Activated CD8-positive, alpha-beta memory T cell treated with anti-CD3 and anti-CD28 coated beads, Interleukin-2, amount 50 U/mL, for 4 hours (primary cell): ENCODE measurements at places on chromosomes 2 and 18.

DNA sequence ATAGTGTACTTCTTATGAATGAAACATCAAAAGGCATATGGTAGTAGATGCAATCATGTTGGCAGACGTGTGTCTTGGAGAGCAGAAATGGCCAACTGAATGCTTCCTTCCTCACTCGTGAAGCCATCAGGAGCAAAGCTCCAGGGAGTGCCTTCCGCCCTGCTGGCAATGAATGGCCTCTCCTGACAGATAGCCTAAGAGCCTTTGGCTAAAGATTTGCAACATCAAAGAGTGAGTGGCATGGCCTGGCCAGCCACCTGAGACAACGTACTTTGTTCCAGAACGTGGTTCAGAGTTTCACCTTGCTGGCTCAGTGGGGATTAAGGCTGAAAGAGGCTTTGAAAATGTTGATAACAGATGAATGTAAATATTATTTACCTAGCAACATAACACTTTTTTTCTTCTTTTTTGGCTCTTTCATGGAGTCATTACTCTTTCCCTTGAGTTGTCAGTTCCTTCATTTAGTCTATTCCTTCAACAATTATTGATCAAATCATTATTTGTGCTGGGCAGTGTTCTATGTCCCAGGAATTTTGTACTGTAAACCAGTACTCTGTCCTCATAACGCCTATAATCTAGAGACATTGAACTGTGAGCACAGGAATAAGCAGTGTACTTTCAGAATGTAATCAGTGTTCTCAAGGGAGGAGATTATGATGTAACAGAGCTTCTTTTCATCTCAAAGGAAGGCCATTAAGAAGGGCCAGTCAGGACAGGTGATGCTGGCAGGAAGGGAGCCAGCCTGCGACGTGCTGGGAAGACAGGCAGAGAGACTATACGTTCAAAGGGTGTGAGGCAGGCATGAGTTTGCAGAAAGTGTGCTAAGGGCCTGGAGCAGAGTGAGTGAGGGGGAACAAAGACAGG is 59.4 kb upstream of the SH3RF3 start:
- no peak for DNase-seq

- DNase-seq = no peak
Observed at GRCh38 chr18:75131381-75132000, 77.4 kb downstream of the PTGR3 start.

DNA sequence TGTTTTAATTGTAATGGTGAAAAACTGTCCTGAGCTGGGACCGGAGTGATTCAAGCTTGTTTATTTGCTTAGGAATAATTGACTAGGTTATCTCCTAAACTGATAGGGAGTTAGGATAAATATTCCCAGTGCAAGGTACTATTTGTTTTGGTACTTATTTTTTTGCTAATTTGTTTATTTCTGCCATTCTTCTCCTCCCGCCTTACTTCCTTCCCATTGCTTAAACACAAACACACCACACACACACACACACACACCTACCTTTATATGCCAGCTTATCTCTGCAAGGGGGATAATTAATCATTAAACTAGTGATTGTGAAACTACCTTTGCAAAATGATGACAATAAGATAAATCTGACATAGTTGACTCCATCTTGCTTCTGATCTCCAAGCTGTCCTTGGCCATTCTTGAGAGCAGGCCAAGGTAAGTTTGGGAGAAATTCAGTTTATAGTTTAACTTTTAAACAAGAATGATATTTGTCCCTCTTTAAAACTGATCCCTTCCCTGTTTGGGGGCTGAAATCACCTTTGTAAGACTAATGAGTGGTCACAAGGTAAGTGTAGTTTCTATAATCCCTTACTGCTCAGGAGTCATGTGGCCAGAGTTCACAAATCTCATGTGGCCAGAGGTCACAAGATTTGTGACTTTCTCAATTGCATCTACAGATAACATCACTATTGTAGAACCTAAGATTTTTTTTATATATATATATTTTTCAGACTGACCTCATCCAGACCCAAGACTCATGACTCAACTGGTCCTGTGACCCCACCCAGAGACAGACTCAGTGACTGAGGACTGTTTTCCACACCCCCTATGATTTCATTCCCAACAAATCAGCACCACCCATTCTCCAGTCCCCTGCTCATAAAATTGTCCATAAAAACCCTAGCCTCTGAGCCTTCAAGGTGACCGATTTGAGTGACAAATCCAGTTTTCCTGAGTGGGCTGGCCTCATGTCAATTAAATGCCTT is 83.1 kb upstream of the LRRTM4 start:
- DNase-seq = no peak

GRCh38 chr2:74957886-74958273 is 563 bp upstream of the POLE4 start:
- DNase-seq = no peak

GRCh38 chr18:23259701-23260681 is 124.7 kb downstream of the CABLES1 start:
- no peak for DNase-seq

DNA sequence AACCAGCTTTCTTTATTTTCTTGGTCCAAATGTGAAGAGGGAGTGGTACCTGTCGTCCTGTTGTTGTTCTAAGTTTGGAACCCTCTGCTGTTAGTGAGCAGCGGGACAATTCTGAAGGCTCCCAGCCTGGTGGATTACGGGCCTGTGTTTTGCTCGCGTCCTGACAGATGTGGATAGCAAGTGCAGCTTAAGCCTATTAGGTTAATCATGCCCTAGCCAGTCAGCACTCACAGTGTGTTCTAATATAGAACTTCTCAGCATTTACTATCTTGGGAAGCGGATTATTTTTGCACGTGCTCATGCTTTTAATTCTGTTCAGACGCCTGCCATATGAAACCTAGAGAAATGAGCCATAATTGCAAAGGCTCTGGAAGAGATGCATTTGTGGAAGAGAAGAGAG is at the start of gene PCARE:
PCARE (minus strand) TSS at position 113 of the 400 bp plus-strand sequence. CDS start 262 bp downstream, outside the sequence.
- no peak for DNase-seq

DNA sequence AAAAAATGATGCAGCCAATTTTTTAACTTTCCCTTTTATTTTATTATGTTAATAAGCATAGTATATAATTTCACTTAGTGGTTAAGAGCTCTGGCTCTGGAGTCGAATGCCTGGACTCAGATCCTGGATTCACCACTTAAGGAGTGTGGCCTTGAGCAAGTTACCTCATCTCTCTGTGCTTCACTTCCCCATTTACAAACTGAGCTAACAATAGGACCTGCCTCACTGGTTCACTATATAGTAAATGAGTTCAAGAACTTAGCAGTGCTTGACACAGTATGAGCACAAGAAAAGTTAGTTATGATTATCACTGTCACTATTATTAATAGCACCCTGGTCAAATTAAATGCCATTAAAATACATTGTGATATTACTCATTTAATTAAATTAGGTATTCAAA is 30.6 kb downstream of the SCN3A start:
- no peak for DNase-seq

- no peak for DNase-seq
Observed at GRCh38 chr2:143481733-143482132, 352.5 kb downstream of the ARHGAP15 start.

GRCh38 chr2:11618708-11619062 is 51.3 kb downstream of the NTSR2 start:
- no peak for DNase-seq

- no peak for DNase-seq
Observed at GRCh38 chr2:101882769-101883307, 108.9 kb upstream of the IL1R2 start.

- no peak for DNase-seq
Observed at GRCh38 chr2:37689751-37690150, 18.3 kb upstream of the CDC42EP3 start.

DNA sequence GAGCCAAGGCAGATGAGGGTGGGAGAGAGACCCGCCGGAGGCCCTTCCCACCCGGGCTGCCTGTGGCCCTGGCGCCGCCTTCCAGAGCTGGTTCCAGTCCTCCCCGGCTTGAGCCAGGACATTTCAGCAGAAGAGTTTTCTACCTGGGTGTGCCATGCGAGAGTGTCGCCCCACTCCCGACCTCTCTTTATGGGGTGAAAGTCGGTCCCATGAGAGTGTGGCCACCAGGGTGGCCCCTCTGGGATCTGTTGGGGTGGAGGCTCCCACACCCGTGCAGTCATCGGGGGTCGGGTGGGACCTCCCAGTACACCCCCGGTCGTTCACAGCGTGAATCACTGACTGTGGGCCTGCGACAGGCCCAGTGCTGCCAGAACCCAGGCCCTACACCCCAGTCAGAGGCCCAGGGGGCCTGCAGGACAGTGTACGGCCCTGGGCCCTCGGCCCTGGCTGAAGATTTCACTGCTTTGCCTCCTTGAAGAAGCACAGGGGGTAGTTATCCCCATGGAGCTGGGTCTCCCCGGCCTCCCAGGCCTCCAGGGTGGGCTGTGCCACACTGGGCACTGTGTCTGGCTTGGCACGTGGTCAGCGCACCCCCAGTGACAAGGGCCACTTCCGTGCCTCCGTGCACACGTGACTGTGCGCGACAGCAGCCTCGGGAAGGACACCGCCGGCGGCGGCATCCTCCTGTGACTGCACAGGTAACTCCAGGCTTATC is 5.9 kb downstream of the NFATC1 start:
- no peak for DNase-seq

DNA sequence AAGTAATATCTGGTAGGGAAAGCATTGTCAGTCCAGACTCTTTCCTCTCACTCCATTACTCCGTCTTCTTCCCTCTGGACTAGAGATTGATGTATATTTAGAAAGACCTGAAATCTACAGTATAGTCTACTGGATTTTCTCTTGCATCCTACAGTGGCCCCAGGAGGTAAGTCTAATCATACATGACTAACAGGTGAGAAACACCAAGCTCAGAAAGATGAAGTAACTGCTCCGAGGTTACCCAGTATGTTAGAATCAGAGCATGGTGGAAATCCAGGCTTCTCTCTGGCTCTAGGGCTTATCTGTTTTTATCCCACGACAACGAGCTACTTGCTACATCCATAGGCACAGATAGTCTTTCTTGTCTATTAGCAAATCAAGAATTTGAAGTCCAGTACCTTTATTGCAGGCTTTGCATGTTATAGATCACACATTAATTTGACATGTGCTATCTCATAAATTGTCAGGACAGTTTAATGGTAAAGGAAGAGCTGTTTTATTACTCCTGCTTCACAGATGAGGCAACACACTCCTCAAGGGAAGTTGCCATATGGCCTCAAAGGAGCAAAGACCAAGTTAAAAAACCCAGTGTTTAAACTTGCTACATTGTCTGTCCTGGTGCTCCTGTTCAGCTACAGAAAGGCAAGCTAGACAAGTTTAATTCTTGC is 484.3 kb downstream of the THSD7B start:
- no peak for DNase-seq

DNA sequence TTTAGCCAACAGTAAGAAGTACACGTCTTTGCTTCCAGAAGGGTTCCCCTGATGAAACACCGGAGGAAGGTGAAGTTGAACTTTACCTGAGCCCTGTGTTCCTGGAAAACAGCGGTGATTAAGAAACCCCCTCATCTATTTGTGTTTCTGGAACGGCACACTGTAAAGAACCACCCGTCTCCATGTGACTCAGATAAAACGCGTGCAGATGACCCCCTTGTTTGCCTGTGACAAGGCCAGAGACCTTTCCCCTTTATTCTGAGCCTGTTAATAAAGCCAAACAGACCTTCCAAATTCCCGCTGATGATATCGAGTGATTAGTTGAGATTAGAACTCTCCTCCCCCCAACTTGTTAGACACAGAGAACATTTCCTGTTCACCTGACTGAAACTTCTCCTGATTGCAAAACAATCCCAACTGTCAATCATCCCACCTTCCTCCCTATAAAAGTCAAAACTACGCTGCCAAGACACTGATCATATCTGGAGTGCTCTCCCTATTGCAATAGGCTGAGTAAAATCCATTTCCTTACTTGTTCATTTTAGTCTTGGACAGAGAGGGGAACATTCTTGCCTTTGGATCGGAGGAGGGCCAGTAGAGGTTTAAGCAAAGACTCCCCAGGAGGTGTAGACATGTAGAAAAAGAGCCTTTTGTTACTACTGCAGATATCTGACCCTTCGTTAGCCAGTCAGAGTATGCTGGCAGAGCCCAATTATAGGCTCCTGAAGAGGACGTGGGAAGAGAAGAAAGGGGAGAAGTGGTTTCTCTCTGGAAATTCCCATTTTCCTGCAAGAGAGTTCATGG is 914 bp upstream of the IWS1 start:
- DNase-seq = no peak

- DNase-seq = no peak
Observed at GRCh38 chr2:124683536-124684428, 658.7 kb downstream of the CNTNAP5 start.

GRCh38 chr2:8925411-8925810 is 78.1 kb downstream of the MBOAT2 start:
- DNase-seq = no peak

DNA sequence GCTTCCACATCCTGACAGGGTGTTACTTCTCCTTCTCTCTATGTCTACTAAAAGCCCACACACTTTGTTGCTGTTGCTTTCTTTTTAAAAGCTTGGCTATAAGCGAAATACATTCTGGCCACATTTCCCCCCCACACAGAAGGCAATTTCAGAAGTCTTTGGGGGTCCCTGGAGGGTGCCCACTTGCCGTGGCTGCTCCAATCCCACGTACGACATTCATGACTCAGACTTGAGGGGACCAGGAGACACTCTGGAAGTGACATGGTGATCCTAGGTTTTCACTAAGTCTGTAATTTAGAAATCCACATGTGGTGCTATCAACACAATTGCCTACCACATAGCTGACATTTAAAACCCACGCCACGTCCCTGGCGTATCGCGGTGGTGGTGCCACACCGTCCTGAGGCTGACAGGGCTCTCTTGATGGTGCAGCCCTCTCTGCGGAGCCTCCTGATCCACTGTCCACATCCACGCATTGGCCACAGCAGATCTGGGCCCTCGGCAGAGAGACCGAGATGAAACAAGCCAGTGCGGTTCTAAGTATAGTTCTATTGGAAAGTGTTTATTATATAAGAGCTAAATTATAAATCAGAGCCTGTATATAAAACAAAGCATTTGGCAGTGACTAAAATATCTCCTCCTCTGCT is 42.4 kb downstream of the CYP27C1 start:
- no peak for DNase-seq

GRCh38 chr2:229343661-229344060 is 72.6 kb upstream of the PID1 start:
- DNase-seq = no peak

DNA sequence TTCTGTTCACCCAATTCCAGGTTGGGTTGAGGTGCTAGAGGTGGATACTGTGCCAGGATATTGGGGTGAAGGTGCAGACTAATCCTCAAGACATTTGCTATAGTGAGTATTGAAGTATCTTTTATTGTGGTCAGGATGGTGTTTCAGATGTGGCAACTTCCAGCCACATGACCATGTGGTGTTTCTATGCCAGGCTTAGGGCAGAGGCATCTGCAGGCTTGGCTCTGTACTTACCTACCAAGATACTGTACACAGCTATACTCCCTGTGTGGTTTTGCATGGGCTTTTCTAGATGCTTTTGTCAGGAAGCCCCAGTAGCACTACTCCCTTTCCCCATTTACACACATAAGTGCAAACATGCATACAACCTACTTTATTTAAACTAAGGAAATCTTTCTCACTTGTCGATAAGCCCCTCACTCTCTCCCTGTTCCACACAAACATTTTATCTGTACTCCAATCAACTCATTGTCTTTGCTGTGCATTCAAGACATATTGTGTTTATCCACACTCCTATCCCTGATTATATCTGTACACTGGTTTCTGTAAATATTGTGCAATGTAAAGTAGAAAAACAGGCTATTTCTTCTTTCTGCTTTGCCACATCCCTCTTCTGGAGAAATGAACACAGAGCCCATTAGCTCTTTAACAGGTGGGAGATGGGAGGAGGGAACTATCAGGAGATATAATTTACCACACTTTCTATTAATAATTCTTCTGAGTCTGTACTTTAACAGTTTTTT is 12.3 kb downstream of the ARL6IP6 start:
- peak; percentile 24 for DNase-seq

- DNase-seq = no peak
Observed at GRCh38 chr18:44579028-44579702, 101.5 kb upstream of the SETBP1 start.
